ENCODE measurements at places on chromosomes 6 and 20. TPM values are rescaled to one million over a fixed set of nuclear protein-coding genes. Genes with fewer than 3 reads are reported as not detected.

The HLA-DRB5 gene
- 0.15 TPM for total RNA-seq

The OXT gene
- total RNA-seq, result not detected

The STMND1 gene
- not detected for total RNA-seq

The OR2J3 gene
- not detected for total RNA-seq

The MRAP2 gene
- 0.50 TPM for total RNA-seq

The PRELID3B gene
- 70.0 TPM for total RNA-seq

The ANKEF1 gene
- 5.0 TPM for total RNA-seq

The GHRH gene
- total RNA-seq, result not detected

Data from smooth muscle cell of trachea (primary cell).